Activated naive CD4-positive, alpha-beta T cell treated with Interleukin-2 at 50 U/mL for 16 hours (primary cell): ENCODE measurements at places on chromosomes 12 and 14.

- DNase-seq: no peak
These were observed 12.0 kb upstream of the PTPRQ start for GRCh38 chr12:80432061-80432460.

- DNase-seq: no peak
These were observed 31.6 kb downstream of the KCNC2 start for GRCh38 chr12:75177997-75178396.

DNA sequence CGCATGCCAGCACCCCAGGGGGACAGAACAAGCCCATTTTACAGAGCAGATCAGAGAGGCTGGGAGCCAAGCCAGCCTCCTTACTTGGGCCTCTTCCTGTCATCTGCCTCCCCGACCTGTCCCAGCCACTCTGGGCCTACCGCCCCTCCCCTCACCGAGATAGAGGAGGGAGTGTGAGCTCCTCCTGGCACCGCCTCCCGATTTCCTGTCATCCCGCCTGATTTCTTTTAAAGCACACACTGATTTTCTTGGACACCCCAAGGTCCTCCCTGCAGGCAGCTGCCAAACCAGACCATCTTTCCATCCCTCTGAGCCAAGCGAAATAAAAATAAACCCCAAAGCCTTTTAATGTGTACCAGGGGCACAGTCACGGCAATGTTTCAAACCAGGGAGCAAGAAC is 108.4 kb downstream of the RFLNA start:
- no peak for DNase-seq

DNA sequence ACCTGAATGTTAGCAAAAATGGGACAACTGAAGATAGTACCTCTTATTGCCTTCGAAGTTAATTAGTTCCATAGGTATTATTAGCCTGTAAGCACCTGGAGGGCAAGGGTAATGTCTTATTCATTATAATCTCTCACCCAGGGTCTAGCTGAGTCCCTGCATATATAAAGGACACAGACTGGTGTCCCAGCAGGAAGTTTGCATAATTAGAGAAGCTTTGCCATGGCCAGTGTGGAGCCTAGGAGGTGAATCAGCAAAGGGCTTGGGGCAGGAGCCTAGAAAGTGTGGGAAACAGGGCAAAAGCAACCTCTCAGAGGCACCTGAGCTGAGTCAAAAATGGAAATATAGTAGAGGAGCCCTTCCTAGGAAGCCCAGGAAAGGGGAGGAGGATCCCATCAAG is 120.4 kb downstream of the NEDD1 start:
- no peak for DNase-seq

DNA sequence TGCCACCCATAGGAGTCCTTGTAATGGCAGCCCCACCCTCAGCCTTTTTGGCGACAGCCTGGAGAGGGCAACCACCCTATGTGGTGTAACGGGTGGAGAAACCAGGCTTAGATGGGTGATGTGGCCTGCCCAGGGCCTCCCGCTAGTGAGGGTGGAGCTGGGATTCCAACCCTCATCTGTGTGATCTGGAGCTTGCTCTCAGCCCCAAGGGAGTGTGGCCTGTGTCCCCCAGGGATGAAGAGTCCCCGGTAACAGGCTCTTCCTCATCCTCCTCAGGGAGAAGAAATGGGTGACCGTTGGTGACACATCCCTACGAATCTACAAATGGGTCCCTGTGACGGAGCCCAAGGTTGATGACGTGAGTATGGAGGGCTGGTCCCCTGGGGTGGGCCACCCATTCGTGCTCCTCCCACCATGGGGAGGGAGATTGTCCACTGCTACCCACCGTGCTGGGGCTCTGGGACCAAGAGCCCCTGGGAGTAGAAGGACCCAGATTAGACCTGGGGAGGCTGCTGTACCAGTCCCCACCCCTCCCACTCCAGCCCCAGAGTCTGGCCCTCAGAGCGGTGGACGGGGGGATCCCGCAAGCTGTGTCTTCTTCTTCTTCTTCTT is 8.8 kb downstream of the BCL7A start:
- no peak for DNase-seq

DNA sequence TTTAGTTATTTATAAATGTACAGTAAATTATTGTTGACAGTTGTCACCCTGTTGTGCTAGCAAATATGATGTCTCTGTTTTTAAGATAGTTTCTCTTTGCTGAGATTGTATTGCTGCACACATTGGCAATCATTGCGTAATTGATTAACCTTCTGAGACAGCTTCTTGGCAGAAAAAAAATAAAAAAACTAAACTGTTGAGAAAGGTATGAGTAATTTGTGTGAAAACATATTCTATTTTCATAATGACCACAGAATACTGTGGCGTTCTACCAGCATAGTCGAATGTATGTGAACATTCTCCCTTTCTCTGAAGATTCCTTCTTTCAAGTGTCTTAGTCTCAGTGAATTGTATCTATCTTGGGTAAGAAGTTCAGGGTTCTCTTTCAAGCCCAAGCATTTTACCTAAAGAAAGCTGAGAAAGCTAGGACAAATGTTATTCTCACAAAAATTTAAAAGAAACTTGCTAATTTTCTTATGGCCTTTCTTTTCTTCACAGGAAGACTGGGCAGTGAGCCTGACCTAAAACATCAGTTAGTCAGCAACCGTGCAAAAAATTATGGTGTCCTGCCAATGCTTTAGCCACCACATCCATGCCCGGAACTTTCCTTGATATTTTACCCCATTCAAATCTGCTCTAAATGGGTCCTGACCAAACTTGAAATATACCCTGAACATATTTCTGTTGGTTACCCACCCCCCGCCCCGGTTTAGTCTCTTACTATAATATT is 69.0 kb upstream of the REP15 start:
- no peak for DNase-seq

DNA sequence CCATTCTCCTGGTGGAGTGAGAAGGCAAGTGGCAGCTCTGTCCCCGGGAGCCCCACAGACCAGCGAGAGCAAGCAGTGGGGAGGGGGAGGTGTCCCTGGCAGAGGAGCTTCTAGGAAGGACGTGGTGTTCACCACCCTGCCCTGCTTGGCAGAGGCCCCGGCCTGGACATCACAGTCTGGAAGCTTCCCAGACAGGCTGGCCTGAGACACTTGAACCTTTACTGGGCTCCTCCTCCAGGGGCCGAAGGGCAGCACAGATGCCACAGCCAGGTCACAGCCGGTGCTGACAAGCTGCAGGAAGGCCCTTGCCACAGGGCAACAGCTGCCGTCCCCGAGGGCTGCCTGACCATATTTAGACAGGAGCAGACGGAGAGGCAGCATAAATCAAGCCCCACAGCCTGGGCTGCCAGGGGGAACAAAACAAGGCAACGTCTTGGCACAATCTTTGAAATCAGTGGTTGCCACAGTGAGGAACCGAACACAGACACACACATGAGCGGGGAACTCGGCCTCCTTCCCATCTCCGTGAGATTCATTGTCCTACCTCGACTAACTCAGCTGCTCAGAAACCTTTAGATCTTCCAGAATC is 28.5 kb downstream of the PRIMA1 start:
- no peak for DNase-seq

GRCh38 chr12:4032924-4033615 is 159.9 kb upstream of the PARP11 start:
- DNase-seq: no peak

DNA sequence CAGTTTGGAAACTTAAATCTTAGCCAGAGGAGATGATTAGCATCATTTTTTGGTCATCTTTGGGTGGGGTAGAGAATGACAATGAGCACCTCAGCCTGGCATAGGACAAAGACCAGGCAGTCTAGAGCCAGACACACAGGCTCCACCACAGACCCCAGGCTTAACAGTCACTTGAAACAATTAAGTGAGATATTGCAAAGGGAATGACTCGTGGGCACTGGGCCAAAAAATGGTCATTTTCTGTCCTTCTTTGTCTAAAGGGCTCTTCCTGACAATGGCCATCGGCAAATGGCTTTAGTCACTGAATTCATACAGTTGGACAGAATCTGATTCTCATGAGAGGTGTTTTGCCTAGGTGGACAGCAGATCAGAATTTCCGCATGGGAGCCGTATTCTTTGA is 78.0 kb upstream of the DICER1 start:
- no peak for DNase-seq

GRCh38 chr12:6206327-6206726 is 6.1 kb downstream of the CD9 start:
- DNase-seq: no peak

- DNase-seq: no peak
These were observed 171.0 kb downstream of the BTG1 start for GRCh38 chr12:91974541-91975085.

GRCh38 chr12:50401500-50402081 is 906 bp downstream of the LARP4 start:
- DNase-seq: no peak

GRCh38 chr12:39405580-39405979 is 37.3 kb downstream of the KIF21A start:
- DNase-seq: no peak

- no peak for DNase-seq
These were observed 121.2 kb upstream of the SLC38A2 start for GRCh38 chr12:46493834-46494181.

DNA sequence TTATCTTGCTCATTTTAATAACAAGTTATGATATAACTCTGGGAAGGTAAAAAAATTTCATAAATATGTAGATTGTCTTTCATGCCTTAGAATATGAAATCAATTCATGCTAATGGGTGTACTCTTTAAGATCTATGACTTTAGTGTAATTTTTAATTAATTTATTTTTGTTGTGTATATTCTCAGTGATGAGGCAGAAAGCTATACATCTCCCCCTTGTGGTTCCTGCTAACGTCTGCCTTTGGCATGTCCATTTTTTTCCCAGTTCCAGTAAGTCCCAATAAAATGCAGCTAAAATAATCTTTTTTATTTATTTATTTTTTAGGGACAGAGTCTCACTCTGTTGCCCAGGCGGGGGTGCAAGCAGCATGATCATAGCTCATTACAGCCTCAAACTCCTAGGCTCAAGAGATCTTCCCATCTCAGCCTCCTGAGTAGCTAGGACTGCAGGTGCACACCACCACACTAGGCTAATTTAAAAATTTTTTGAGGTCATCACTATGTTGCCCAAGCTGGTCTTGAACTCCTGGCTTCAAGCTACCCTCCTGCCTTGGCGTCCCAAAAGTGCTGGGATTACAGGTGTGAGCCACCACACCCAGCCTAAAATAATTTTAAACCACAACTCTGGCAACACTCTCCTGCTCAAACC is 3.3 kb upstream of the CHURC1 start:
- DNase-seq: no peak

DNA sequence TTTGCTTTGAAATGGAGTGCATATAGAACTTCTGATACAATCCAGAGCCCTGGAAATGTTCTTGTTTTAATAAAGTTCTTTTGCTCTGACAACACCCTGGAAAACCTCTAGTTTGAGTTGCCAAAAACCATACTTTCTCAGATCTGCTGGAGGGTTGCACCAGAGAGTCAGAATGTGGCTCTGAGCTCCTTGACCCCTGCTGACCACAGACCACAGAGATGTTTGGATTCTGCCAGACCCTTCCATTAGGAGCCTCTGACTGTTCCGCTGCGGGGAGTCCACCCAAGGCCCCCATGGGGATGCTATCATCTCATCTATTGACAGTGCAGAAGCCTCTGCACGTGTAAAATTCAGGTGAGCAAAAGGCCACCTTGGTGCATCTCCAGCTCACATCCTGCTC is 332.6 kb downstream of the GLT1D1 start:
- DNase-seq: no peak

DNA sequence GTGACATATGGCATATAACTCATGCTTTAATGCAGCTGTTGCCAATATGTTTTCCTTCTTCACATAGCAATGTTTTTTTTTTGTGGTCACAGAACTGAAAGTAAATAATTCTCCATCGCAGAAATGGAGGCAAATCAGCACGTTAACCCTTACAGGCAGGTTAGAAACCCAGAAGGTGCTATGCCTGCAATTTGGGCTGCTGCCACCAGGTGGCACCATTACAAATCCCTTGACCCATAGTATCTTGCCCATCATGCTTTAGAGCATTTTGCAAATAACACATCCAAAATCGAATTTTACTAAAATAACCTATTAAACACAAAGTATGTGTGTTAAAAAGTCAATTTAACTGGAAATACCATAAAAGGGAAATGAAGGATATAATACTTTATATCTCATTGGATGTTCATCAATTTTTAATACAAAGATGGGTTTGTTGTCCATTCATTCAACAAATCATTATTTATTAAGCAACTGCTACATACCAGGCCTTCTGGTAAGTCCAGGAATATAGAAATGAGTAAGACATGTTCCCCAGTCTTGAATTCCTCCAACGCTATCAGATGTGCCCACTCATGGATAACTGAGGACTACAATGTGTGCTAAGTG is 340.1 kb downstream of the GLT1D1 start:
- DNase-seq: no peak

DNA sequence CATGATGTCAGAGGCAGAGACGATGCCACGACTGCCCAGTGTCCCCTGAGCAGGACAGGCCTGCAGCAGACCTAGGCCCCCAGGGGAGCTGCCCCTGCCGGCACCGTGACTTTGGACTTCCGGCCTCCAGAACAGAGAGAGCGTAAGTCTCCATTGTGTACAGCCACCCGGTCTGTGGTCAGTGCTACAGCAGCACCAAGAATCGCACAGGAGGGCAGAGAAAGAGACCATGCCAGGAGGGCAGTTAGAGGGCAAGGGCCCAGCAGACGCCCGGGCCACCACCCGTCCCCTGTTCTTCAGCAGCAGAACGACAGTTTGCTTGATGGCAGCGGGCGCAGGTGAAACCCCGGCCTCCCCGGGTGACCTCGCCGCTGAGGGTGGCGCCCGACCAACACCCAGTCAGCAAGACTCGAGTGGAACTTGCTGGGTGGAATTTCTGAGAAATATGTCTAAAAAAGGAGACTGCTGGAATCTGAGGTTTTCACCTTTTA is 19.7 kb downstream of the GALNT9 start:
- DNase-seq: no peak

DNA sequence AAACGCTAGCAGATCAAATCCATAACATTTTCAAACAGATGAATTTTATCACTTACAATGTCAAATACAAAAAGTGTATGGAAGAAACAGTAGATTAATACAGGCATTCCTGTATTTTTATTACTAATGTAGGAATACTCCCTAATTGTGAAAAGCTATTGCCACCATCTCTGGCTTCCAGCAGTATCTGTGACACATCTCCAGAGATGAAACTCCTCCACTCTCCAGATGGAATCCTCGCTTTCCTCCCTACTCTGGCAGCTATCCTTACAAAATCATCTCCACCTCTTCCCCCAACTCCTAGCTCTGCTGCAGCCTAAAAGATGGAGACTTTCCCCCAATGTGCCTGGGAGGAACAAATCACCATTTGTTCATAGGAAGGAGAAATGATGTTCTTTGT is 211.4 kb downstream of the SSPN start:
- no peak for DNase-seq
